ENCODE measurements at places on chromosomes 7 and 10.

- DNase-seq = no peak
Observed at GRCh38 chr10:929960-930624, 1.4 kb downstream of the LARP4B start.

- no peak for DNase-seq
Observed at GRCh38 chr7:18174996-18175395, 147.3 kb upstream of the PRPS1L1 start.

DNA sequence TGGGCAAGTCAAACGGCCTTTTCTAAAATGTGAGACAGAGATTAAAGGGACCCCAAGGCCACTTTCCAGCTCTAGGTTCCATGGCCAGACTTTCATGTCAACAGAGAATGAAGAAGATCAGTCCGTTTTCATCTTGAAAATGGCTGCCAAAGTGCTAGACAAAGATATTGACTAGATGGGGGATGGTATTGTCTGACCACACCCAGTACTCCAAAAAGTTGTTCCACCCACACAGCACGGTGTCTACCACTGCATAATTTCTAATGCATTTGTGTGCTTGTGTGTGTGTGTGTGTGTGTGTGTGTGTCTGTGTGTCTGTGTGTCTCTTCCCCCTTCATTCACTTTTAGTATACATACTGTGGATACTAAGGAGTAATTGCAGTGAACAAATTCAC lies 1.3 kb downstream of the COL1A2 start:
- DNase-seq = no peak

GRCh38 chr10:107657851-107658250 lies 493.3 kb upstream of the SORCS1 start:
- no peak for DNase-seq

DNA sequence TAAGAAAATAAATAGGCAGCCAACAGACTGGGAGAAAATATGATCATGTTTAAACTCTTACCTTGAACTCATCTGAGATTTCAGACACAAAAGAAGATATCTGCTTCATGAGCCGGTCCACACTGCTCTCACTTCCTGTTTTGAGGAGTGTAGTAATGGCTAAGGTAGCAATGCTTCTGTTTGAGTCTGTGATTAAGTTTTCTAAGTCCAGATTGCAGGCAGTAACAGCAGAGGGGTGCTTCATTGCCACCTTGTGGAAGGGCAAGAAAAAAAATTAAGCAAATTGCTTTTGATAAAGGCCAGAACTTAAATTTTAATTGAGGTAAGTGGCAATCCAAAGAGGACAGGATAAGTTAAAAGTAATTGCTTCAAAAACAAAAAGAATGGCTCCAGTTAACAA lies 69.1 kb downstream of the MEST start:
- DNase-seq = no peak

All from substantia nigra (tissue), 51 donors.